Fibroblast of the aortic adventitia (primary cell): ENCODE measurements at places on chromosomes 11 and 22.

GRCh38 chr11:21564095-21564494 lies 628.8 kb upstream of the ANO5 start:
- DNase-seq, result no peak

- DNase-seq, result no peak
Observed at GRCh38 chr11:133727774-133728173, 117.5 kb downstream of the SPATA19 start.

GRCh38 chr11:1146365-1146764 lies 11.4 kb upstream of the MUC5AC start:
- DNase-seq, result no peak

DNA sequence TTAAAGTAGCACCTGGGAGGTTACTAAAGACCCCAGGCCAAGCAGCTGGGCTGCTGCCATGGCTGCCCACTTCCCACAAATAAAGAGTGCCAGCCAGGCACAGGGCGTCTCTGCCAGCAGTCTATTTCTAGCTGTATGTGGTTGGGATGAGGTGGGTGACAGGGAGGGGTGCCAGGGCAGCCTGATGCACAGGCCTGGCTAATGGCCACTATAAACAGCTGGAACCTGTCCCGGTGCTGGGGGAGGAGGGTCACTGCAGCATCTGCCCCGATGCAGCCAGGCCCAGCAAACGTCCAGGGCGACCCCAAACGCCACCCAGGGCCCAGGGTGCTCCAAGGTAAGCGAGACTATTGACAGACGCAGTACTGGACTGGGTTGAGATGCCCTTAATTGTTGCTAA lies 37.4 kb downstream of the SCUBE1 start:
- DNase-seq, result no peak

GRCh38 chr22:46841522-46841921 lies 79.1 kb downstream of the TBC1D22A start:
- DNase-seq, result no peak

- DNase-seq, result peak; percentile 19
Observed at GRCh38 chr11:118437208-118438125, 1.2 kb downstream of the KMT2A start.

DNA sequence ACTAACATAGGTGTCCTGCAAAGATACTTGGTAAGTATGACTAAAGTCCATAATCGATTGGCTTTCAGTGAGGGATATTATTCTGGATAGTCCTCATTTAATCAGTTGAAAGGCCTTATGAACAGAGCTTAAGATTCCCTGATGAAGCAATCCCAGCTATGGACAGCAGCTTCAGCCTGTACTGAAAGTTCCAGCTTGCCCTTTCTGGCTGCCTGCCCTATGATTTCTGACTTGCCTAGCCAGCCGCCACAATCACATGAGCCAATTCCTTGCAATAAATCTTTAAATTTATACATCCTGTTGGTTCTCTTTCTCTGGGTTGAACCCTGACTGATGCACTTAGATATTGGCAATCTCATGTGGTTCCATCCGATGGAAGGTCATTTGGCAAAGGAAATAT lies 759.0 kb upstream of the API5 start:
- DNase-seq, result no peak

DNA sequence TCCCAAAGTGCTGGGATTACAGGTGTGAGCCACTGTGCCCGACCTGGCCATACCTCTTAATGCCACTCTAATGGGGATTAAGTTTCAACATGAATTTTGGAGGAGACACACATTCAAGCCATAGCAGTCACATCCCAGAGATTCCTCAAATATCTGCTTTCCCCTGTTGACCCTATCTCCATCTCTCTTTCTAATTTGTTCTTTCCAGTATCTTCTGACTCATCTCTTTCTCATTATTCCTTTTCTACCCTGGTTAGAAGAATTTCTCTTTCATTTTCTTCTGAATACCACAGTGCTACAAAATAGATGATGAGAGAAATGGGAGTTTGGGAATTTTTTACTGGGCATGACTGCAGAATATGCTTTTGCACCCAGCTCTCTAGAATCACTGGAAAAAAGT lies 5.1 kb downstream of the OR10V1 start:
- DNase-seq, result no peak

- DNase-seq, result no peak
Observed at GRCh38 chr11:78635814-78636506, 61.3 kb upstream of the NARS2 start.

DNA sequence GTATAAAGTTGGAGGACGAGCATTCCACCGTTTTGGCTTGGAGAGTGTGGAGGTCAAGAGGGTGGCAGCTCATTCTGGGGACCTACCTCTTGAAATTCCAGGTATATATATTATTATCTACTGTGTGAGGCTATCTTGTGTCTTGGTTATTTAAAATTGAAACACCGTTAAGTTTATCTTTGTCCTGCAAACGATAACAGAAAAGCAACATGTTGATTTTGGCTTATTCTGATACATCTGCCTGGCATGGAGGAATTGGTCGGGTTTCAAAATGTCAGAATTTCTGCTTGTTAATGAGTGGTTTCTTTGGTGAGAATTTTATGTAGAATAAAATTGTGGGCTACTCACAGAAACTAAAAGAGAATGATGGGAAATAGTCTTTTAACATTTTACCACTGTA lies 54.4 kb downstream of the SVIP start:
- no peak for DNase-seq

GRCh38 chr11:2582351-2582945 lies 117.3 kb downstream of the KCNQ1OT1 start:
- DNase-seq, result no peak

DNA sequence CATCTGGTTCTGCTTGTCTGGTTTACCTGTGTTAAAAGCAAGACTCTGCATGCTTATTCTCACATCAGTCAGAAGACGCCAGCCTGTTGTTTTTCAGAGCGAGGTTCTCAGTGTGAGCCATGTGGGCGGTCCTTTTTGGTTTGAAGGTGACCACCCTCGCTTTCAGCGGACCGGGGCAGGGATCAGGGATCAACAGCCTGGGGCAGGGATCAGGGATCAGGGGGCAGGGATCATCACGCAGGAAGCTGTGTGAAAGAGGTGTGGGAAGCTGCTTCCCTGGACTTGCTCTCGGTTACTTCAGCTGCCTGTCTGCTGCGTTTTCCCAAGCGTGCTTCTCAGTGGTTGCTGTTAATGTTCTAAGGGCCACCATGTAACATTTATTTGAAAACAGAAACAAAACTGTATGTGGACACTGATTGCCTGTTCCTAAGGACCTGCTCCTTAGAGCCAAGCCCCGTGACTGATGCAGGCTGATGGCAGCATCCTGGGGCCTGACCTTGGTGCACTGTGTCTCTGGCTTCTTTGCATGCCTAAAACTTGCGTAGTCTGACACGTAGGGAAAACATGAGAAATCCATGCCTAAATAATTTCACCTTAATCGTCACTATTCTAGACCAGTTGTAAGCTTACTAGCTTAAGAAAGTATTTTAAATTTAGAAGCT lies 146.9 kb downstream of the ATXN10 start:
- no peak for DNase-seq

- peak; percentile 57 for DNase-seq
Observed at GRCh38 chr11:33291004-33291777, 34.0 kb downstream of the HIPK3 start.

DNA sequence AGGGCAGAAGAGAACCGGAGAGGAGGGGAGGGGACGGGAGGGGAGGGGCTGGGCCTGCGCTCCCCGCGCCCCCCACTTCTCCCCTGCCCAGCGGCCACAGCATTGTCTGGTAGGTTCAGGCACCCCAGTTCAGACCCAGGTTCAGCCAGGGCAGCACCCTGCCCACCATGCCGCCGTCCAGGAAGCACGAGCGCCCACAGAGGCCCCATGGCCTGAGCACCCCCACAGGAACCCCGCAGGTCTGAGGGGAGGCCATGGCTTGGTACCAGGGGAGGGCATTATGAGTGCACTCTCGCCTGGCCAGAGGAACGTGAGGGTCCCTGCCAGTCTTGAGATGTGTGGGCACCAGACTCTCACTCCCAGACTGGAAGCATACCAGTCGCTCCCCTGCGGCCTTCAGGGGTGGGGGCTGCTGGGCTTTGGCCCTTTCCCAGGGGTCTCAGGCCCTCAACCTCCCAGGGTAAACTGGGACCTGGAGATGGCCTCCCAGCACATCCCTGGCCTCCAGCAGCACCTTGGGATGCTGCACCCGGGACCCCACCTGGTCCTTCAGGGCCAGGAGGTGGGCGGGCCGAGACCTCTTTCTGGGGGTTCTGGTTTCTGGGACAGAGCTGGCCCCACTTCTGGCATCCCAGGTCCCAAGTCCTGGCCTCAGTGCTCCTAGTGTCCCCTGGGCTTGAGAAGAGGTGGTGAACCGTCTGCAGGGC lies 597 bp upstream of the PLXNB2 start:
- DNase-seq, result no peak

- DNase-seq, result no peak
Observed at GRCh38 chr11:27972522-27973170, 135.3 kb downstream of the KIF18A start.

GRCh38 chr11:93054881-93055280 lies 85.4 kb downstream of the MTNR1B start:
- DNase-seq, result peak; percentile 93

DNA sequence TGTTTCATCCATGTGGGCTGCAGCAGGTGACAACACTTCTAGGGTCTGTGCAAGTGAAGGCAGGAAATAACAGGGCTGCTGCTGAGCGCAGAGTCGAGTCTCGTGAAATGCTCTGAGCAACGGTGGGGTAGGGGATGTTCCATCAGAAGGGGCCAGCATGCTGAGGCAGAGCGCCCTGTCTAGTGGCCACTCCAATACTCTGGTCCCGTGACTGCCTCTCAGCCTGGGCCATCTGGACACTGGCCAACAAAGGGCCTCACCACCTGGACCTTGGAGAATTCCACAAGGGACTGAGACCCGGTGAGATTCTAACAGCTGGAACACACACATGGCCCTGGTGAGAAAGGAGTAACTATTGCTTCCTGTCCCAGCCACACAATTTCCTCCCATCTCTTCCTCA lies 375.7 kb downstream of the SHANK2 start:
- DNase-seq, result no peak

DNA sequence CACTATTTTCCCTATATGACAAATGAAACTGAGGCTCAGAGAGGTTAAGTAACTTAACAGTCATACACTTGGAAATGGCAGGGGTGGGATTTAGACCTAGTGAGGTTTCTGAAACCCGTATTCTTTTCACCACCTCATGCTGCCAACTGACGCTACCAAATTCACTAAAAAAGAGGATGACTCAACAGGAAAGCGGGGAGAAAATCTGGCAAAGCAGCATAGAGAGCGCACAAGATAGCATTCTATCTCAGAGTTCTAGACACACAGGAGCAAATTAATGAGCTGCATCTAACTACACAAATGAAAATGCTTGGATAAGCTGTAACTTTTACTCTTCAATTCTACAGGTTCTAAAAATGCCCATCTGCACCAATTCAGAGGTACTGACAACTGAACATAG lies 136.4 kb downstream of the RBFOX2 start:
- DNase-seq, result peak; percentile 78

GRCh38 chr22:43562843-43563242 lies 151.0 kb downstream of the MPPED1 start:
- DNase-seq, result no peak

- no peak for DNase-seq
Observed at GRCh38 chr11:105389952-105390351, 219.9 kb upstream of the GRIA4 start.

- DNase-seq, result peak; percentile 42
Observed at GRCh38 chr11:5336331-5336730, 7.0 kb downstream of the OR51B5 start.

GRCh38 chr22:48091060-48091650 lies 1328.7 kb downstream of the TBC1D22A start:
- no peak for DNase-seq

- no peak for DNase-seq
Observed at GRCh38 chr11:122812638-122813037, 25.7 kb upstream of the CRTAM start.
